ENCODE measurements at places on chromosomes 5 and 9.

DNA sequence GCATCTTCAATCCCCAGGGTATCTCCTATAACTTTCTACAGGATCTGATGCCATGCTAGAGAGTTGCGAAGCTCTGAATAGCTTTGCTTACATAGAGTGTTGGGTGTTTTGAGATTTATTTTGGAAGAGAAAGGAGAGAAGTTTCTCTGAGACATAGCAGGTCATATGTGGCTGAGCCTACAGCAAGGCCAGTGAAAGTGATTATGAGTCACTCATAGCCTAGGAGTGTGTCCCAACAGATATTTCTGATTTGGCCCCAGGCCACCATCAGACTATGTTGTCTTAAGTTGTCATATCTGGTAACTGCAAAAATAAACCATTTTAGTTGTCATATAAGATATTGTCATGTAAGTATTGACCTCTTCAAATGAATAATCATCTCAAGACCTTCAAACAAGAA lies 132.0 kb upstream of the RAI14 start:
- no peak for DNase-seq

DNA sequence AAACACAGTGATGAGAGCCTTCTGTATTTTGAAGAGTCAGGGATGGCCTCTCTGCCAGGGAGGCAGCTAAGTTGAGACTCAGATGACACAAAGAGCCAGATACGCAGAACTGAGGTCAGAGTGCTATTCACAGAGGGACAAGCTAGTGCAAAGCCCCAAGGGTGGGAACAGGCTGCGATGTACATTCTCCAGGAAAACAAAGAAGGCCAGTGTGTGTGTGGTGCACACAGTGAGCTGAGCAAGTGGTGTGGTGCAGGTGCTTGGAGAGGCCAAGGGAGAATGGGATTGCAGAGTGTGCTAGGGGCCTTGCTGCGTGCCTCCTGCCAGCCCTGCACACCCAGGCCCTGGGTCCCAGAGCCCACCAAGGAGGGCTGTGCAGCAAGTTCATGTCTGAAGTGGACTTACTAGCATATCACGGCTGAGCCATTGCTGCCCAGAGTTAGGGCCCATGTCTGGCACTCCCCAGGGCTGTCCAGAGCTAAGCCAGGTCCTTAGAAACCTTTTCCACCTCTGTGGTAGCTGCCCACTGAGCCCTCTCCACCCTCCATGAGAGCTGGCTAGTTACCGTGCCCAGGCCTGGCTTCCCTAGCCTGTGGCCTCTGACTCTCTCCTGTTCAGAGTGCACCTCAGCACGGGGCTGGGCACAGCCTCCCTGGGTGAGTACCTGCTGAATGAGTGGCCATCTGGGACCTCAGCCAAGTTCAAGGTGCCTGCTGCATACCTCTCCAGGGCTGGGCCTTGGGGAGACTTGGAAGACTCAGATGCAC lies 9.3 kb downstream of the SLC25A48 start:
- peak; percentile 86 for DNase-seq

- peak; percentile 47 for DNase-seq
Measured at GRCh38 chr5:14665101-14665822, 744 bp downstream of the OTULIN start.

DNA sequence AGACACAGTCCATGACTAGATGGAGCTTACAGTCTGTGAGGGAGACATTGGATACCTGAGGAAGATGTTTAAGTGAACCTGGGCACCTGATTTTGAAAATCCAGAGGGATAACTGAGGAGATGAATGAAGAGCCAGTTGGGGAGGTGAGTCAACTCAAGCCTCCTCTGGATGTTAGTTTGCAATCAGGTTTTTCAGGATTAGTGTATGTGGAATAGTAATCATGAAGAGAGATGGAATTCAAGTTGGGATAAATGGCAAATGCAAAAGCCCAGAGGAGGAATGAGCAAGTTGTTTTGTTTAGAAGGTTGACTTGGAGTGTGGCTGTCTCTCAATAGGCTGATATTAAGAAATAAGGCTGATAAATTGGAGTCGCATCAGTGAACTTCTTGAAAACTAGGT lies 28.9 kb downstream of the PRDM6 start:
- DNase-seq: no peak

Data from Peyer's patch (tissue), 4 donors.